ENCODE measurements at places on chromosomes 1 and 21.

DNA sequence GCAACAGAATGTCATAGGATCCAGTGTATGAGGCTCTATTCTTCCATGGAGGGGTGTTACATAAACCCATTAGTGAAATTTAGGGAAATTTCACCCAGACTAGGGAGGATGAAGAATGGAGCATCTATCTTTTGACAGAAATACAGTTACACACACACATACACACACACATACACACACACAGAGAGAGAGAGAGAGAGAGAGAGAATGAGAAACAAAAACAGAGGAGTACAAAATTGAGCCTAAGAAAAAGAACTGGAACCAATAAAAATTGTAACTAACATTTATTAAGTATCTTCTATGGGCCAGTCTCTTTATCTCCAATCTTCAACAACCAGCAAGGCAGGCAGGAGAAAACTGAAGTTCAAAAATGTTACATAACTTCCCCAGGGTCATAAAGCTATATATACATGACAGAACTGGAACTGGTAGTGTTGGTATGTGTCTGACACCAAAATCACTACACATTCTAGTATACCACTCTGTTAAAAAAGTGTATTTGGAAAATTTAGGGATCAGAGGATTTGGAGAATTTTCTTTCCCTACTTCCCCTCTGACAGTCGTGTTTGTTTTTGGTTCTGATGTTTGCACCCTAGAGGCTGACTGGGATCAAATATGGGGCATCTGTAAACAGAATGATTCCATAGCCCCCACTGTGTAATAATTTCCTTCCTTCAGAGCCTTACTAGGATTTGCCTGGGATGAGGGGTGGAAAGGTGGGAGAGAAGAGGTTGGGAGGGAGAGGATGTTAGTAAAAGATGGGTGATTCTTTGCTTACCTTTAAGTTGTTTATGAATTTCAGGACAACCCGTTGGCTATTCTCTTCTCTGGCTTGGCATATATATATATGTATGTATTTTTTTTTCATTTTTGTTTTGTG, 1.0 kb upstream of the ZFYVE9 start:
- DNase-seq = no peak

DNA sequence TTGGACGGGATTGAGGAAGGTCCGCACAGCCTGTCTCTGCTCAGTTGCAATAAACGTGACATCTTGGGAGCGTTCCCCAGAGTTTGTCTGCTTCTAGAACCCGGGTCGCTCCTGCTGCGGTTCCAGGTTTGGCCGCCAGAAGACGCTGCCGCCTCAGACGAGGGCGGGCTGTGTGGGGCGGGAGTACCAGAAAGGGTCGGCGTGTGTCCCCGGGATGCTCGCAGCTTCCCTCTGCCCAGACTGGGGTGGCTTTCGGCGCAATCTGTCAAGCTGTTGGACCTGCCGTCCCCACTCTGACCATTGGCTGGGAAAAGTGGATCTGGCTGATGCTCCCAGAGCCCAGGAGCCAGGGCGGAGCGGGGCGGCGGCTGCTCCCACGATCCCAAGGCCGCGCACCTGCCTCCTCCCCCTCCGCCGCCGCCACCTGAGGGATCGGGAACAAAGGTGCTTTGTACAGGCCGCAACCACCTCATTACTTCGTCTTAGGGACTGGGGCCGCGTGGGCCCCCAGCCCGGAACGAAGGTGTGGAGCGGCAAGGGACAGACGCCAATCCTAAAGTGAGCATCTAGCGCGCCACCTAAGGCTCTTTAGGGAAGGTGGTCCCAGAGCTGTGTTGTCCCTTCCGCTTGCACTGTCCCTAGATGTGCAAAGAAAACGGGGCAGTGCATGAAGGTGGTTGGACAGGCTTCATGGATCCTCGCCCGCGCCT, 683 bp upstream of the EFNA4 start:
- DNase-seq = peak; percentile 75

DNA sequence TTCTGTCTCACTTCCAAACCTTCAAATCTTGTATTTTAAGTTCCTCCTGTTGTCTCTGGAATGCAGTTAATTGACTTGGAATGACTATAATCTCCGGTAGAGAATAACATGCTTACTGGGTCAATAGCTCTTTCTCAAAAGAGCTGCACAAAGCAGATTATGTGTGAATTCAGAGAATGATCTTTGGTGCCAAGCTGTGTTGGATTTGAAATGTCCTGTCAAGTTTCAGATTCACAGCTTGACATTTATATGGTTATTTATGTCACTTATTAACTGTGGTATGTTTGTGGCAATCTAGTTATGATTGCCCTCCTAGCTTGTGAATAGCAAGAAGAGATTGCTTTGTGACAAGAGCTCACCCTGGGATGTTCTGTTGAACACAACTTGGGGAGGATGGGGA, 128.3 kb upstream of the KCNE2 start:
- no peak for DNase-seq

GRCh38 chr1:226568077-226568831, 19.7 kb downstream of the STUM start:
- DNase-seq = no peak

DNA sequence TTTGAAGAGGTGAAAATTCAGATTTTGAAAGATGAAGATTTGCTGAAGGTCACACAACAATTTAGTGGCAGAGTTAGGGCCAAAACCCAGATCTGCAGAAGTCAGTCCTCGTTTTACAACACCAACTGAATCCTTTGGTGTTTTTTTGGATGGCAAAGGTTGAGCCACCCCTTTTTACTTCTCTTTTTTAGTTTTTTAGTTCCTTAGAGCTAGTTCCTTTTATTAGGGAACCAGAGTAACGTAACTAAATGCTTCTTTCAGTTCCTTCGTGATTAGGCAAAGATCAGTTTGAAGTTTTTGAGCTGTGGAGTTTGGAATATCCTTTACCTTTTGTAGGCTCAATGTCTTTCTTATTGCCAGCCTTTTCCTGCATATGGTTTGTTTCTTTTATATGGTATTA, 67.9 kb upstream of the ARID1A start:
- DNase-seq = no peak

DNA sequence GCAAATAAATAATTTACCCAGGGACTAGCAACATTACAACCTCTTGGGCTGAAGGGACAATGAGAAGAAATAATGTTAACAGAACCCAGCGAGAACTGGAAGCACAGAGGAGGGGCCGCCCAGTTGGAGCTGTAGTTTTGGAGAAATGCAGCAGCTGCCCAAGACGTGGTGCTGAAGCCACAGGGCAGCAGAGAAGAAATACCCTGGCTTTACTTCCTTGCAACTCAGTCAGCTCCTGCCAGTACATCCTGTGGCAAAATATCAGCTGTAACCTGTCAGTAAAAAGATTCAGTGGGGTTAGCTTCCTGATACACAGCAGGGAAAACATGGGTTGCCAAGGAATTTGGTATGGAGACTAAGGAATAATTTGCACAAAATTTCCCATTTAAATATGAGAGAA, 283.6 kb upstream of the USP25 start:
- no peak for DNase-seq

All from activated T-helper 2 cell treated with anti-CD3 and anti-CD28 coated beads, Interferon-gamma antibody, Interleukin-2, Interleukin-4, amounts not matched to agents 10 μg/mL and 5 μg/mL and 100 μg/mL, durations not matched to agents 14 hours and 24 hours and 36 hours (primary cell).